GM06990 (cell line): ENCODE measurements at places on chromosomes 7 and 10.

DNA sequence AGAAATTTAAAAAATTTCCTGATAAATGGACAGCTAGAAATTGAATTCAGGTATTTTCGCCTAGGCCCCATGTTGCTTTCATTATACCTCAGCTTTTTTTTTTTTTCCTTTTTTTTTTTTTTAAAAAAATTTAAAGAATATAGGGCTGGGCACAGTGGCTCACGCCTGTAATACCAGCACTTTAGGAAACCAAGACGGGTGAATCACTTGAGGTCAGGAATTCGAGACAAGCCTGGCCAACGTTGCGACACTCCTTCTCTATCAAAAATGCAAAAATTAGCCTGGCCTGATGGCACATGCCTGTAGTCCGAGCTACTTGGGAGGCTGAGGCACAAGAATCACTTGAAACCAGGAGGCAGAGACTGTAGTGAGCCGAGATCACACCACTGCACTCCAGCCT is 334.0 kb downstream of the SORCS1 start:
- DNase-seq: no peak

DNA sequence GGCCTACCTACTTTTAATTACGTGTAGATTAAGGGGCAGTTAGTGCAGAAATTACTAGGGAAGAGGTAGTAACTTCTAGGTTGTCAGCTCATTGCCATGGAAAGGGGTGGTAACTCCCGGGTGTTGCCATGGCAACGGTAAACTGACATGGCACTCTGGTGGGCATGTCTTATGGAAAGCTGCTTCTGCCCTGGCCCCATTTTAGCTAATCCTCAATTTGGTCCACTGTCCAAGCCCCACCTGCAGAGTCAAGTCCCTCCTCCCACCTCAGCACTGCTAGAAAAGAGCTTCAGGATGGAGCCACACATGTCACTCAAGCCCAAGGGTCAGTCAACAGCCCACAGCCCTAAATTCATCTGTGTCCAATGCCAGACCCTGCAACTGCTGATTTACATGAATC is 7.5 kb upstream of the ZKSCAN1 start:
- no peak for DNase-seq

DNA sequence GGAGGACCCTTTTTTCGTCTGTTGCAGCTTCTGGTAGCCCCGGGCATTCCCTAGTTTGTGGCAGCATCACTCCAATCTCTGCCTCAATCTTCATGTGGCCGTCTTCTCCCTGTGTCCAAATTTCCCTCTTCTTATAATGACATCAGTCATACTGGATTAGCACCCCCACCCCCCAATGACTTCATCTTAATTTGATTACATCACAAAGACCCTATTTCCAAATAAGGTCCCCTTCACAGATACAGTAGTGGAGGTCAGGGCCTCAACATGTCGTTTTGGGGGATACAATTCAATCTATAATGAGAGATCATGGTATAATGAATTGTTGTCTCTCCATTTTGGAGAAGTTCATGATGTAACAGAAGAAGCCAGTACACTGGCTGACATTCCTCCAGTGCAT is 28.1 kb upstream of the EZH2 start:
- DNase-seq: no peak

DNA sequence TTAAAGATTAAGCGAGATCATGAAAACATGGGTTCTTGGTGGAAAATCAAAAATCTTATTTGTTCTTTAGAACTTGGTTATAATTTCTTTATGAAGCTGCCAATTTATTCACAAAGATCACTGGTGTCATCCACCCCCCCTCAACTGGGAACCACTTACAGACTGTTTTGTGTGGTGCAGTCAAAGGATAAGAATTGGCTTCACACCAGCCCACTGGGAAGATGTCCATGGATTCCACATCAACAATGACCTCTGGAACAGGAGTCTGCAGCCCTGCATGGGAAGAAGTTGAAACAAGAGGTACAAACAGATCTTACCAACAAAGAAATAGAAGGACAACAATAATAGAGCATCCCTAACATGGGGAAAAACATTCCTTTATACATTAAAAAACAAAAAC is 205.2 kb downstream of the SFMBT2 start:
- no peak for DNase-seq

DNA sequence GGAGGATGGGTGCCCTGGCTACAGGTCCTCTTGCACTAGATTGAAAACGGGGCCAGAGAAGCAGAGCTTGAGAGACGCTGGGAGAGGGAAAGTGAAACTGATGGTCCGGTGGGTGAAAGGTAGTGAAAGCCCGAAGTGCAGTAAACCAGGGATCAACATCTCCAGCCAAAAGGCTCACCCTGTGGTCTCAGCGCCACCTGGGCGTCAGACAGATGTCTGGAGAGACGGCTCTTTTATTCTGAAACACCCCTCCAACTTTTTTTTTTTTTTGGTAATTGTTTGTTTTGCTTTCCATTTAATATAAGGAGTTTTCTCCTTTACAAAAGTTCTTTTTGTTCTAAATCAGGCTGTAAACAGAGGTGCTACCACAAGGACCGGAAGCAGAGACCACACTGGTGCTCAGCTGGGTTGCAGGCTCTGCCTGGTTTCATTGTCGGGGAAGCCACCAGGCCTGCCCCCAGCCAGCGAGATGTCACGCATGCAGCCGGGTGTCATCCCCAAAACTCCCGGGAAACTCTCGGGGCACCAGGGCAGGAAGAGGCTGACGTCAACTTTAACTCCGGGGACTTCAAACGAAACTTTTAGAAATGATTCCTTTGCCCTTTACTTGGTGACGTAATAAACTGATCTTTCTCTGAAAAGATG is 11.2 kb downstream of the IL2RA start:
- peak; percentile 89 for DNase-seq
